Hypothalamus (tissue), 51 donors: ENCODE measurements at places on chromosomes 2 and 18.

- DNase-seq: peak; percentile 45
Observed at GRCh38 chr2:26720322-26721114, 28.0 kb downstream of the KCNK3 start.

GRCh38 chr2:46634905-46635304 lies 155.5 kb downstream of the TMEM247 start:
- no peak for DNase-seq

DNA sequence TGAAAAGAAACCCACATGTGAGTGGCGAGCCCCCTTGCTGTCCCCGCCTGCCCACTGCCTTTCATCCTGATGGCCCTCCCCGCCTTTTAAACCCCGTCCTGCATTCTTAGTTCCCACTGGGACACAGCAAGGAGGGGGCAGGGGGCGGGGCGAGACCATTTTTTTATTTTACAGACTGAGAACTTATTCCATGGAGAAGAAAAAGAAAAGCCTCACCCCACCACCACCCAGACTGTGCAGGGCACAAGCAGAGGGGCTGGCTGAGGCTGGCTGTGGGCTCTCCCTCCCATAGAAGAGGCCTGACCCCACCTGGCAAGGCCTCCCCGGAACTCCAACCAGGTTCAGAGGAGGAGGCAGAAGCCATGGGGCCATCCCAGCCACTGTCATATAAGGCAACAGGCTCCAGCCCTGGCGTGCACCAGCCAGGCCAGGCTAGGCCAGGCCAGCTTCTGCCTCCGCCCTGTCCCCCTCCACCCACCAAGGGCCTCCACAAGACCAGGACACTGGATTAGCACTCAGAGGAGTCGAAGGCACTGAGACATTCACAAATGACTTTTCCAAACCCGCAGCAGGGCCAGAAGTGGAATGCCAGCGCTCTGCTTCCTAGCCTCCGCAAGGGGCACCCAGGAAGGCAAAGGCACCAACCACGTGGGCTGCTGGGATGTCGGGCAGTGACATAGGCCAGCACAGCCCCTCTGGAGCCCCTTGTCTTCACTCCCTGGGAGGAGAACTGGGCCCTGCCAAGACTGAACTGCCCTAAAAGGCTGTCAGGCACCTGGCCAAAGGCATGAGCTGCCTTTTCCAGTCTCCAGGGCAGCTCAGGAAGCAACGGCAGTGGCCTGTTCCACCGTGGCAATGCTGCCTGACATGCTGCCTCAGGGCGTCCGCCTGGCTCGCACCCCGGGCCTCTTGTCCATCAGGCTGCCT lies 37.5 kb upstream of the SEMA4C start:
- DNase-seq: peak; percentile 81

- DNase-seq: peak; percentile 72
Observed at GRCh38 chr2:28390241-28390745, 2.4 kb upstream of the FOSL2 start.

- DNase-seq: no peak
Observed at GRCh38 chr2:18380321-18380720, 180.1 kb downstream of the RDH14 start.

DNA sequence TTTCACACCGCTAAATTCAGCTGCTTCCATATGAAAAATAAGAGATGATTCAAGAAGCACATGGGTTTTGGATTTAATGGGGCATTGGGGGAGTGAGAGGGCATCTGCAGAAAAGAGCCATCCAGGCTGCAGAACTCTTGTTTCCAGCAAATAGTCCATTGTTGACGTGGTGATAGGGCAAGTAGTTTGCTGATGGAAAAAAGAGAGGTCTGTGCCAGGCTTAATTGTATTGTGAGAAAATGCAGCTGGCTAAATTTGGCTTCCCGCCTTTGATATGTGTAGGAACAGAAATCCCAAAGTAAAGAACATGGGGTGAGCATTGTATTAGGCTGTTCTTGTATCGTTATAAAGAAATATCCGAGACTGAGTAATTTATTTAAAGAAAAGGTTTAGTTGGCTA lies 199.5 kb downstream of the SETBP1 start:
- DNase-seq: no peak

DNA sequence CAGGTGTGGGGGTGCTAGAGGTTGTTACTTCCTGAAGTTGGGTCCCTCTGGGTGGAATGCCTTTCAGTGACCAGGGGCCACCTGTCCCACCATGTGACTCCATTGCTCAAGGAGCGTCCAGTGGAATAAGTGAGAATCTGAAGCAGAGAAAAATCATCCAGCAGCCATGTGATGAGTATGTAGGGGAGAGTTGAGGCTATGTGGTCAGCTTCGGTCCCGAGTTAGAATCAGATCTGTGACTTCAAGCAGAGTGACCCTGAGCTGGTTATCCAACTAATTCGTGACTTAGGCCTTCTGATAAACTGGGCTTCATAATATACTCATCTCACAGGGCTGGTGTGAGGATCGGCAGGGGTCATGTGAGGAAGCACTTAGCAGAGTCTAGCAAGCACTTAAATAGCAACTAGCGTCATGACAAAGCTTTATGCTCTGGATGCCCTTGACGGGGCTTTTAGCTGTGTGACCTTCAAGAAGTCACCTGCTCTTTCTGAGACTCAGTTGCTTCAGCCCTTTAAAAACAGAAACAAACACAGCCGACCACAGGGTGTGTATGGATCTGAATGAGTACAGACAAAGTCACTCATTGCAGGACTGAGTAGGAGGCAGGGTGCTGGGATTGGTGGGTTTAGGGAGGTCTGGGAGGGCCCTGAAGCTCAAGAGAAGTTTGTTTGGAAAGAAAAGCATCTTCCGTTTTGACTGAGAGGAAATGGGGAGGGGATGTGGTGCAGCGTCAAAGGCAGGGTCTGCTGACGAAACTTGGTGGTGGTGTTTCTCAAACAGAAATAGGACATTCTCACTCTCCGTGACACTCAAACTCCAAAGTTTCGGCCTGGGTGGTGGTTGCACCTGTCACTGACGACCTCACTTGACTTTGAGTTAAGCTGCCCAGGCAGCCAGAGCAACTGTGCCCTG lies 264.0 kb upstream of the CXCR4 start:
- no peak for DNase-seq

DNA sequence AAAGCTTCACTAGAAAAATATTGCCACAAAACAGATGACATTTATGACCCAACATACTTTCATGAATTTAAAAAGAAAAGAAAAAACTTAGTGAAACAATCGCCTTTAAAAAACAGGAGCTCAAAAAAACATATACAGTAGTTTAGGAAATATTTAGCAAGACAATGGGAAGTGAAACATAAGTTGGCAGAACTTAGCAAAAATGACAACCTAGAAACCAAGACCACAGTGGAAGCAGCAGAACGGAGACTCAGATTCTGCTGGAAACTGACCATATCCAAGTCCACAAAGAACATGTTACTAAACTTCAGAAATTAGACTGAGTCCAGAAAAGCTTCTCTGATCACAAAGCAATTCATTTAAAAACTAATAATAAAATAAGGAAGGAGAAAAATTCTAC lies 41.8 kb upstream of the CTAGE1 start:
- DNase-seq: no peak

- DNase-seq: no peak
Observed at GRCh38 chr2:199458009-199458805, 468 bp upstream of the SATB2 start.

GRCh38 chr2:240166191-240166590 lies 25.7 kb upstream of the OTOS start:
- no peak for DNase-seq

- no peak for DNase-seq
Observed at GRCh38 chr2:98909317-98910211, 26.5 kb downstream of the CRACDL start.

DNA sequence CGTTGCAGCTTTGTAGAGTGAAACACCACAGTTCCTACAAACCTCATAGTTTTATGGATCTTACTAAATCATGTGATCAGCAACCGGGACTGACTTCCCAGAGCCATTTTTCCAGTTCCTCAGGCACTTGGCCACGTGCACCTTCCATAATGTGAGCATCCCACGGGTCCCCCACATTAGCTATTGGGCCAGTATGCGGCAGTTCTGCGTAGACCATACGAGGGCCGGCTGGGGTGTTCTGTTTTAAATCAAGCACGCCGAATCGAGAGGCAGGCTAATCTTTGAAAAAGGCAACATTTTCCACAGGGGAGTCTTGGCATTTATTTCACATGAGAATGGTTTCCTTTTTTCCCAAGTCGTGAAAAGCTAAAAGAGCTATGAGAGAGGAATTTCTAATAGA lies 135.6 kb upstream of the CCDC195 start:
- DNase-seq: no peak

GRCh38 chr2:241149675-241149924 lies 328 bp upstream of the PASK start:
- no peak for DNase-seq

DNA sequence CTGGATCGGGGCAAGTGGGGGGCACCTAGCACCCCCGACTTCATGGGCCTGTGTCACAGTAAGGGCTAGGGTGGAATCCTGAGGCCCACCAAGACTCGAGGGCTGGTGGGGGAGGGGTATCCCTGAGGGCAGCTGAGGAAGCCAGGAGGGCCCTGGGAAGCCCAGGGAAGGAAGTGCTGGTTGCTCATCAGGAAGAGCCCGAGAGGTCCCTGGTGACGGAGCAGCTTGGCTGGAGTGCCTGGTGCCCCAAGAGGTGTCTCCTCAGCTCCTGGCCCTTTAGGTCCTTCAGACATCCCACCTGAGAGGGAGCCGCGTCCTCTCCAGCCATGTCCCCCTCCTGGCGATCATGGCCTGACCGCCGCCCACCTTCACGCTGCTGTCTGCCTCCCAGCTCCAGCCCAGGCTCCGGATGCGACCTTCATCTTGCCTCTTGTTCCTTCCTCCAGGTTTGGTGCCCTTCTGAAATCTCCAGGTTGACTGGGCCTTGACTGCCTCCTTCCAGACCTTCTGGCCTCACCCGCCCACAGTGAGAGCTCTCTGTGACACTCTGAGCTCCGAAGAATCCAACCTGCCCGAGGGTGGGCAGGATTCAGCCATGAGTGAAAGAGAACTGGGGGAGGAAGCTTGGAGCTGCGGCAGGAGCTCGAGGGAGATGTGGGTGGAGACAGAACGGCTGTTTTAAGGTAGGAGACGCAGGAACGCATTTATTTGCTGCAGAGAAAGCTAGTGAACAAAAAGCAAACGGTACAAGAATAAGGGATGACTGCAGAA lies 42.7 kb upstream of the SEMA4C start:
- no peak for DNase-seq

DNA sequence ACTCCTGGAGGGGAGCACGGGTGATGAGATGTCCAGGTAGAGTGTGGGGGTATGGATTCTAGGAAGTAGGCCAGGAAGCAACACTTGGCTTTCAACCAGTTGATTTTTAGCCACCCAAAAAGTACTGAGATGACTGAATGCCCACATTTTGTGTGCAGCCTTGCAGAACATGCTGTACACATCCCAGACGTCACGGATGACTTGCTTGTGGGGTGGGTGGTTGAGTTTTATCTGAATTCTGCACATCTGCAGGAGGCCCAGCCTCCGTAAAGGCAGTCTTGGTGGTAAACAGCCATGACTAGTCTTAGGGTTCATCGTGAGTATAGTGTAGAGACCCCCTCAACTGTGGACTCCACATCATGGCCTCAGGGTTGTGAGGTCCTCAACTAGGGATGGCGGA lies 53.3 kb upstream of the CCDC195 start:
- no peak for DNase-seq

- no peak for DNase-seq
Observed at GRCh38 chr2:235390816-235391194, 103.0 kb upstream of the AGAP1 start.

- DNase-seq: no peak
Observed at GRCh38 chr18:46243095-46243494, 138.9 kb downstream of the HAUS1 start.

- no peak for DNase-seq
Observed at GRCh38 chr2:207091928-207092327, 73.8 kb downstream of the KLF7 start.

DNA sequence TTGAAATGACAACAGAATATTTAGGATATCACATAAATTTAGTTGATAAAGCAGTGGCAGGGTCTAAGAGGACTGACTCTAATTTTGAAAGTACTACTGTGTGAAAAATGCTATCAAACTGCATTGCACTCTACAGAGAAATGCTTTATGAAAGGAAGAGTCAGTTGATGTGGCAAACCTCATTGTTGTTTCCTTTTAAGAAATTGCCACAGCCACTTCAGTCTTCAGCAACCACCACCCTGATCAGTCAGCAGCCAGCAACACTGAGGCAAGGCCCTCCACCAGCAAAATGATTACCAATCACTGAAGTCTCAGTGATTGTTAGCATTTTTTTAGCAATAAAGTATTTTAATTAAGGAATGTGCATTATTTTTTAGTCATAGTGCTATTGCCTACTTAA lies 488.7 kb upstream of the SLC39A10 start:
- DNase-seq: no peak

DNA sequence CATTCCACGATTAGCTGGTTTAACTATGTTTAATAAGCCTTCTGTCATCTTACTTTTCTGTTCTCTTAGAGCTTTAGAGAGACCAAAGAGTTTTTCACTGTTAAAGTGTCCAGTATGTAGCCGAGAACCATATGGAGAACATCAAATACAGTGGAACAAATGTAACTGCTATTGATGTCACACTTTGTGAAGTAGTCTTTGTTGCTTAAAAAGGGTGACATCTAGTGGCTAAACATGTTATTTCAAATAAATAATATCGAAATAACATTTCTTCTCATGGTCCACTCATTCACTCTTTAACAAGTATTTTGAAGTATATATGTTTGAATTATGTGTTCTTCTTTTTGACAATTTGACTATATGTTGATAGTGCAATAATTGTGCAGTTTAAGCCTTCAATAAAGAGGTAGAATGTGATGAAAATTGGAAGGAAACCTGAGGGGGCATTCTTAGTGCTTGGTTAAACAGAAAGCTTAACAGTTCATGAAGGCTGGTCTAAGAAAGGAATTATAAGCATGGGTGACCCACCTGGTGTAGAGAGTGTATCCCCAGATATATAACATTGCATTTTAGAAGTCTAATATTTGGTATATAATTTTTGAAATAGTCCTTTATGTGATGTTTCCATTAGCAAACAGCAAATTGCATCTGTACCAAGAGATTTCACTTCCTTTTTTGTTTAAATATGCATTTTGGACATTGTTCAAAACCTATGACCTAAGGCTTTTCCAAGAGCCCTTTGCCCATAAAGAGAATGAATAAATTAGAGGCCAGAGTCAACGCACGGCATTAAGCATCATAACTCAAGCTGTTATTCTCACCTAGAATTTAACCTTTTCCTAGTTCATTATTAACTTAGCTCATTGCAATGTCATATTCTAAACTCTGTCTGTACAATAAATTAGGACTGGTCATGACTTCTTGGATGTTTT lies 112.1 kb downstream of the KYNU start:
- no peak for DNase-seq

GRCh38 chr18:48831113-48831759 lies 119.5 kb downstream of the SMAD7 start:
- DNase-seq: no peak

DNA sequence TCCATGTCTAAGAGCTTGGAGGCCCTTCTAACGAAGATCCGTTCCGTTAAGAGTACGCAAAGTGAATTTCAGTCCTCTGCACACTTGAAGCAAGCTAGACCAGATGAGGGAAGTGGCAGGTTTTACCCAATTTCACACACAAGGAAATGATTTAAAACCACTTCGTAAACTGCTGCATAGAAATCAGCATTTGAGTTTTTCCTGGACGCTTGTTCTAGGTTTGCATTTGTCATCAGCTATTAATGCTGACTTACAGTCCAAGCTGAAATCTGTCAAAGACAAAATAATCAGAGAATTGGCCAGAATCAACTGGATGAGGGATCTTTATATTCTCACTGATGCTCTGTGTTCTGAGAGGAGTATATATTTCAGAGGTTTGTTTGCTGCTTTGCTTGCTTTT lies 117.6 kb upstream of the RASGRP3 start:
- no peak for DNase-seq

GRCh38 chr18:36762074-36762473 lies 66.7 kb downstream of the TPGS2 start:
- DNase-seq: no peak

- DNase-seq: no peak
Observed at GRCh38 chr2:234587341-234588053, 90.6 kb upstream of the ARL4C start.
